ENCODE measurements at places on chromosomes 12 and 14.

- DNase-seq, result no peak
Measured at GRCh38 chr14:33851366-33851765, 99.5 kb downstream of the EGLN3 start.

DNA sequence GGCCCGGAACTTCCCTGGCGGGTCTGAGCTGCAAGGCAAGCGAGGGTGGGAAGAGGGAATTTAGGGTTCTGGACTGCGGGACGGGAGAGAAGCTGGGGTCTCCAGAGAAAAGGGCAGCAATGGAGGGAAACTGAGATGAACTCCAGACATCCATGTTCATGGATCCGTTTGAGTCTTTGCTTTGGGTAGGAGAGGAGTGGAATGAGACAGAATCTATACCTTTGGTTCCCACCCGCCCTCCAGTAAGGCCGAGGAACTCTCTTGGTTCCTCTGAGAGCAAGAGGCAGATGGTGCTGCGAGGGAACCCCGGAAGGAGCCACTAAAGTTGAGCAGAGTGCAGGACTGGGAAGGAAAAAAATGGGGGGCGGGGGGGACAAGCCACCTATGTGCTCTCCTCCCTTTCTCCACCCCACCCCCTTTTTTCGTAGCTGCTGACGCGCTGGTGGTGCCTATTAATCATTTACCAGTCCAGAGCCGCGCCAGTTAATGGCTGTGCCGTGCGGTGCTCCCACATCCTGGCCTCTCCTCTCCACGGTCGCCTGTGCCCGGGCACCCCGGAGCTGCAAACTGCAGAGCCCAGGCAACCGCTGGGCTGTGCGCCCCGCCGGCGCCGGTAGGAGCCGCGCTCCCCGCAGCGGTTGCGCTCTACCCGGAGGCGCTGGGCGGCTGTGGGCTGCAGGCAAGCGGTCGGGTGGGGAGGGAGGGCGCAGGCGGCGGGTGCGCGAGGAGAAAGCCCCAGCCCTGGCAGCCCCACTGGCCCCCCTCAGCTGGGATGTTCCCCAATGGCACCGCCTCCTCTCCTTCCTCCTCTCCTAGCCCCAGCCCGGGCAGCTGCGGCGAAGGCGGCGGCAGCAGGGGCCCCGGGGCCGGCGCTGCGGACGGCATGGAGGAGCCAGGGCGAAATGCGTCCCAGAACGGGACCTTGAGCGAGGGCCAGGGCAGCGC is 1.2 kb downstream of the SSTR1 start:
- peak; percentile 27 for DNase-seq

- DNase-seq, result no peak
Measured at GRCh38 chr12:6313326-6313940, 3.0 kb downstream of the PLEKHG6 start.

GRCh38 chr12:48125985-48126384 is 6.8 kb downstream of the PFKM start:
- DNase-seq, result no peak

DNA sequence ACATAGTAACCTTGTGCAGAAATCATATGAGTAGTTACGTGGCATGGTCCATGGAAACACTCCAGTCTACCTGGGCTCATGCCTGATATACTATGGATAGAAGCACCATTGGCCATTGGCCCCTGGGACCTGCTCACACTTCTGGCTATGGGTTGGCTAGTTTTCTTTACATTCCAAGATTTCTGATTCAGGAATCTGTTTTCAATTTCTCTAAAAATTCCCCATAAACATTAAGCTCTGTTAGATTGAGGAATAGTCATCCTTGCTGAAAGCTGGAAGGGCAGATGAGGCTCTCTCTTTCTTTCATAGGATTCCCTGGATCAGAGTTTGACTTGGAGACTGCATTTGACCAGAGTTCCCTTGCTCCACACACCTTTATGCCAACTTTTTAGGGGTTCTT is 37.3 kb upstream of the RAP1B start:
- DNase-seq, result no peak

GRCh38 chr12:11763760-11764520 is 114.5 kb downstream of the ETV6 start:
- no peak for DNase-seq

DNA sequence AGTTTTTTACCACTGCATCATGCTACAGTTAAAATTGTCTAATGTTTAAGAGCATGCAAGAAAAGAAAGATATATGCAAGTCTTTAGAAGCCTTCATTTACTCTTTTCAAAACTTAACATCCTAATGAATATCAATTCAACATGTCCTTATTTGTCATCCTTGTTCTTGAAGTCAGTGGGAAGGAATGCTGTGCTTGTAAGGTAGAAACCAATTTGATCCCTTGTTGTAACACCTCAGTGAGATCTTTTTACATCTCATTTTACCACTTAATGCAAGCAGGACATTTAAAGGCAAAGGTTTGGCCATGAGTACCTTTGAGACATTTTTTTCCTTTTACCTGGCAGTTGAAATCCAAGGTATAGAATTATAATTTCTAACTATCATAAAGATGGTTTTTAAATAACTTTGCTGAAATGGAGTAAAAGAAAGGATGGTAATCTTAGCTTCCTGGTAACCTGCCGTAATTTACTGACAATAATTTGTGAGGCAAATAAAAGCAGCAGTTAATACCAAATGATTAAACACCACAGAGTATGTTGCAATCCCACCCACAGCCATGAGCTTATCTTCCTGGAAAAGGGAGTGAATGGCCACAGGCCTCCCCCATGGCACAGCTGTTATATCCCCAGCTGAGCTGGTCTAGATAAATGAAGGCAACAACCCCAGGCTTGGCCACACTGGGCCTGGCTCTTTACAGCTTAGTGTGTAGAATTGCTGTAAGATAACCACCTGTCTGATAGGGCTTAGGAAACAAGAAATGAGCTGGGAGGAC is 33.2 kb upstream of the STRN3 start:
- DNase-seq, result no peak

DNA sequence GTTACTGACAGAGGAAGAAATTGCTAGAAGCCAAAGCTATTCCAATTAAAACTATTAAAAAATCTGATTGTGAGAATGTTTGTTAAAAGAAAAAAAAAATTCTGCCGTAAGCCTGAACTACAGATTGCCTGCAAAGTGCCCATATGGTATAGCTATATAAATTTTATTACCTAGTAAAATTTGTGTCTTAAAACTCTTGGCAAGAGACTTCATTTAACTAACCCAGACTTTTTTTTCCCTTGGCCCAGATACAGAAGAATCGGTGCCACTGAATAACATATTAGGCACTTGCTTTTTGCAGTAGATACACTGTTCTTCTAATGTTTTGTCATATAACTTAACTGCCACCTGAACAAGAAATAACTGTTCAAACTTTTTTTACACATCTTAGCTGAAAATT is 125.5 kb downstream of the RPS29 start:
- no peak for DNase-seq

GRCh38 chr12:29201296-29201695 is 52.2 kb downstream of the FAR2 start:
- no peak for DNase-seq

- DNase-seq, result no peak
Measured at GRCh38 chr14:83255727-83256090, 1722.1 kb upstream of the SEL1L start.

DNA sequence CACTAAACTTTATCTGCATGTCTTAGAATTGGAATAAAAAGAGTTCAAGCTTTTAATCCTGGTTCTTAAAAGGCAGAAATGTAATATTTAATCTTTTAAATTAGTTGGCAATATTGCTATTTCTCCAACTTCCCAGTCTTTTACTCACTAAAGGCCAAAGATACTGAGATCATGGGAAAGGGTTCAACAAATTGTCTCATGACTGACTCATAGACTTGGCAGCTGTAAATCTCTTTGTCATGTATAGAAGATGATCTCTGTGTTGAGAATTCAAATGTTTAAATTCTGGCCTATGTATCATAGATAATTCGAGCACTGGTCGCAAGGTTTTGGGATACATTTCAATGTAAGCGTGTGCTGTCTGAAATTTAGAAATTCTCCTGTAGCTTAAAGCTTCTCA is 40.1 kb upstream of the STRAP start:
- no peak for DNase-seq

GRCh38 chr12:54579258-54579657 is 9.2 kb downstream of the PPP1R1A start:
- DNase-seq, result no peak

DNA sequence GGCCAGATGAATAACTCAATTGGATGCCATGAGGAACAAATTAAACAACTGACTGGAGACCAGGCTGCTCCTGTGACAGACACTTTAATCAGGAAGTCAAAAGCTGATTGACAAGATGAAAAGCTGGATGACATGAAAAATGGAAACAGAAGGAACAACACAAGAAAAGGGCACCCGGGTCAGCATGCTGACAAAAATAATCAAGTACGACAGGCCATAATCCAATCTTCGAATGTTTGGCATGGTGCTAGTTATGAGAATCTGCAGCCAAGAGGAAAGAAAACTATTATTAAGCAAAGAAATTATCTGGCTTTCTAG is 544.7 kb downstream of the ETNK1 start:
- no peak for DNase-seq

DNA sequence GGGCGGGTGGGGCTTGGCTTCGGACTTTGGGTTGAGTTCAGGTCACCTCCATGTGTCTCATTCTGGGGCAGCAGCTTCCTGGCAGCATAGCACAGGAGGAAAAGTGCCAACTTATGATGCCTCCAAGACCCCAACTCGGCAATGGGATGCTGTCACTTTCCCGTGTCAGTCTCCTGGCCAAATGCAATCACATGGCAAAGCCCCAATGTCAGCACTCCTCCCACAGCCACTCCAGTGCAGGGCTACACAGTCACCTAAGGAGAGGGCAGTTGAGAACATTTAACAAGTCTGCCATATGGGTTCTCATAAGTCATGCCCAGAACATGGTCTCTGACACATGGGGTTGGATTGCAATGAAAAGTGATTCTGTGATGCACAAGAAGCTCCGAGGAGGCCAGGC is 26.7 kb downstream of the ELK3 start:
- no peak for DNase-seq

GRCh38 chr12:76003355-76003638 is 28.3 kb downstream of the PHLDA1 start:
- no peak for DNase-seq

GRCh38 chr12:89844539-89844938 is 135.9 kb upstream of the ATP2B1 start:
- no peak for DNase-seq

- no peak for DNase-seq
Measured at GRCh38 chr12:28082096-28082495, 108.2 kb upstream of the CCDC91 start.

Data from mesothelial cell of epicardium (in vitro differentiated cells).